ENCODE measurements at places on chromosomes 4 and X.

GRCh38 chrX:68827848-68828624 is 785 bp upstream of the EFNB1 start:
- DNase-seq: peak; percentile 55

GRCh38 chr4:87853108-87853507 is 20.3 kb downstream of the MEPE start:
- DNase-seq: peak; percentile 60

GRCh38 chr4:182978152-182978827 is 61.1 kb upstream of the DCTD start:
- no peak for DNase-seq

GRCh38 chr4:13171292-13172057 is 312.7 kb downstream of the RAB28 start:
- no peak for DNase-seq

DNA sequence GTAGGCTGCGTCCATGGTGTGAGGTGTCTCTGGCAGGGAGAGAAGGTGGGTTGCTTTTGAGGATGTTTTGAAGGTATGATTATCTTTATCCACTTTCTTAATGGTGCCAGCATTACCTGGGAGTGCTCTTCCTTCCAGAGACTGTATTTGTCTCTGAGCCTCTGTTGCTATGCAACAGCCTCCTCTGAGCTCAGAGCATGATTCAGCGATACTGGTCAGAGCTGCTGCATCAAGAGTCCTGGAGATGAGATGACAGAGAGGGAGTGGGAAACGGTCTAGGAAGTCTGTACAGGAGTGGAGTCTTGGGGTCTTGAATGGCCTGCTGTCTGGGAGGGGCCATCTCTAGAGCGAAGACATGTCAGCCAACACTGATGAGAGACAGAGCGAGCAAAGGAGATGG is 104.4 kb upstream of the RAB40AL start:
- DNase-seq: no peak

DNA sequence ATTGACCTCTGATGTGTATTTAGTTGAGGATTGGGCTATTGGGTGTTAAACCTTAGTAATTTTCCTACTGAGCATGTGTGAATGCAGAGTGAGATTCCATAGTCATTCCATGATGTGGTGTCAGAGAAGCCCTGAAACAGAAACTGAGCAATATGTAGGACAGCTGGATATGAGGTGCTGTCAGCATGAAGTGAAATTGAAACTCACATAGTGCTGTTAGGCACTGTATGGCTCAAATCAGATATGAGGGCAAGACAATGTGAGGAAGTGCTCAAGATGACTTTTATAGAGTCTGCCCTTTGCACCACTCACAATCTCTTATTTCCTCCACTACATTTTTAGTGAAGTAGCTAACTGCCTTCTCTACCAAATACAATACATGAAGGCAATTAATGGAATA is 188.3 kb downstream of the SH3BGRL start:
- no peak for DNase-seq

DNA sequence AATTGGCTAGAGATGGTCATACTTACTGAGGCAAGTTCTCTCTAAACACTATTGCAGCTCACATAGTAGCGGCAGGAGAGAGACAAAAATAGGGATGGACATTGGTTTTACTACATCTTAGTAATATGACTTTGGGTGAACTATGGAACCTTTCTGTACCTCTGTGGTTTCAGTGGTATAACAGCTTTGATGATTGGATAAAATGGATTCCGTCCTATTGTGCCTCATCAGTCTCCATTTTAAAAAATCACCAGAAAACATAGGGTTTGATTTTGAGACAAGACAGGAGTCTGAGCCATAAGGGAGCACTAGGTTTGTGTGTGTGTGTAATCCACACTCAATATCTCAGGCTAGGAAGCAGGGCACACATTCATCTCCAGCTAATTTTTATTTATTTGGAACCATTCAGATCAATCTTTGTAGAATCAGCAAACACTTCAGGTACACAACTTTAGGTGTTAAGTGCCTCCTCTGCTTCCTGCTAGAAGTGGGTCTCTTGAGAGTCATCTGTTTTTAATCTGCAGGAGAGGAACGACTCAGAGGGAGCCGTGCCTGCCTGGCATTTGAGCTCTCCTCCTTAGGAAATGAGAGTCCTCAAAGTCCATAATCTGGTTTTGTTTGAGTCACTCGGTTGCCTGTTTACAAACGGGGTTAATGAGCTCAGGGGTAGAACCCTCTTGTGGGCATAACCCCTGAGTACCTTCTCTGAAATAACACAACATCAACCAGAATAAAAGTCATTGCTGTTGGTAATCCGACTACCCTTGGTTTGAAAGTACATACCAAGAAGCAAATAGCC is 238.5 kb upstream of the BOD1L1 start:
- no peak for DNase-seq

GRCh38 chr4:173461170-173461569 is 62.3 kb upstream of the SCRG1 start:
- DNase-seq: no peak

GRCh38 chr4:63105839-63106238 is 1303.4 kb downstream of the TECRL start:
- DNase-seq: no peak

- no peak for DNase-seq
These were observed 88.2 kb downstream of the CRMP1 start for GRCh38 chr4:5804656-5805055.

- DNase-seq: no peak
These were observed 56.6 kb downstream of the TNIP2 start for GRCh38 chr4:2699534-2699933.

DNA sequence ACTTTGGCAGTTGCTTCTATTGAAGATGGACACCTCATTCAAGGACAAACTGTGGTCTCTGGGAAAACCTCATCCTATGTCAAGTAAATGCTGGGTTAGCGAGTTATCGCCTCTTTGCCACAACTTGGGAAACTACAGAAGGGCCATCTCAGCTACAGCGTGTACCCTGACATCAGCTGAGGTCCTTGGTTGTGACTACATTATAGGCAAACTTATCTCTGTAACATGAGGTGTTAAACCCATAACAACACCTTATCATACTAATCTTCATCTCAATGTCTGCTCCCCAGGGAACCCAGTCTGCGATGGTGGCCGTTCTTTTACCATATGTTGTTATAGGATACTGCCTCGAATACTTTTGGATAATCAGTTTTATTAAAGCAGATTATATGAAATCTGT is 1862.7 kb downstream of the STIM2 start:
- no peak for DNase-seq

GRCh38 chr4:81256059-81256970 is 41.3 kb upstream of the PRKG2 start:
- DNase-seq: no peak

- DNase-seq: peak; percentile 55
These were observed at the start of gene SGMS2 for GRCh38 chr4:107824350-107825071. SGMS2 (plus strand) TSS chr4:107824932; CDS start chr4:107895554, 70,622 bp downstream.

DNA sequence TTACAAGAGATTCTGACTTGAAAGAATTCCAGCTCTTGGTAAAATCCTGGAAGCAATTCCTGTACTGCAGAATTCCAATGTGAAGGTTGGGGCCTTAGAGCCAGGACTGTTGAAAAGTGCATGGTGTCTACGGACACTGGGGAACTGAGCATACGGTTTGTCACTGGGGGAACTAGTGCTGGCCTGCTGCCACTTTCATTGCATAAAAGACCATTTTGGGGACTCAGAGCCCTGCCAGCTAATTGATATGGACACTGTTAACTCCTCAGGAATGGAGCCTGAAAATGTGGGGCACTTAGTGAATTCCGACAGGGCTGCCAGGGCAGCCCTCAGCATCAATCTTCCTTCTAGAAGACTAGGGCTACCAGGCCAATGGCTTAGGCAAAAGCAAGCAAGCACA is 55.9 kb downstream of the AMOT start:
- DNase-seq: no peak
